ENCODE measurements at places on chromosomes 12 and 14.

DNA sequence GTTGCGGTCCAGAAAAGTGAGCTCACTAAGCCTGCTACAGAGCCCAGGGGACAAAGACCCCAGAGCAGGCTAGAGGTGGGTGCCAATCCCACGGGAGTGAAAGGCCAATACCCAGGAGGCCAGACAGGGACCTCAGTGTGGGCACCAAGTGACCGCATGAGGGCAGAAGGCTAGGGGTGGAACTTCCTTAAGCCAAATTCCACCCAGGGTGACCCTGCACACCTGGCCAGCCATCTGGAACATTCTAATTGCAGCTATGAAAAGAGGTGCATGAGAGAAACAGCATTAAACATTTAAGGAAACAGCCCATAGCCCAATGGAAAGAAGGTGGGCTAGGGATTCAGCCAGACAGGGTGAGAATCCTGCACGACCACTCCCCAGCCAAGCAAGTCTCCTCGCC is 19.4 kb downstream of the GLTP start:
- no peak for DNase-seq

DNA sequence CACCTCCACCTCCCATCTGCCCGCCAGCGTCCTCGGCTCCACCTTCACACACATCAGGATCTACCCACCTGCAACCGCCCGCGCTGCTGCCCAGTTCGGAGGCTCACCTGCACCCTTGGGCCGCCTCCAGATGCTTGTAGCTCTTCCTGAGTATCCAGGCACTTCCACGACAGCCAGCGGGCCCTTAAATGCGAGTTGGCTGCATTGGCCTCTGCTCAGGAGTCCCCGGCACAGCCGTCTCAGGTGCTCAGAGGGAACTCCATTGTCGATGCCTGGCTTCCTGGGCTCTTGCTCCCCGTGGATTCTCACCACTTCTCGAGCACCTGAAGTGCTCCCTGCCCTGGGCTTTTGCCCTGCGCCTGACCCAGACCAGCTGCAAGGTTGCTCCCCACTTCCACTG is 21.9 kb upstream of the CDCA4 start:
- DNase-seq: no peak

DNA sequence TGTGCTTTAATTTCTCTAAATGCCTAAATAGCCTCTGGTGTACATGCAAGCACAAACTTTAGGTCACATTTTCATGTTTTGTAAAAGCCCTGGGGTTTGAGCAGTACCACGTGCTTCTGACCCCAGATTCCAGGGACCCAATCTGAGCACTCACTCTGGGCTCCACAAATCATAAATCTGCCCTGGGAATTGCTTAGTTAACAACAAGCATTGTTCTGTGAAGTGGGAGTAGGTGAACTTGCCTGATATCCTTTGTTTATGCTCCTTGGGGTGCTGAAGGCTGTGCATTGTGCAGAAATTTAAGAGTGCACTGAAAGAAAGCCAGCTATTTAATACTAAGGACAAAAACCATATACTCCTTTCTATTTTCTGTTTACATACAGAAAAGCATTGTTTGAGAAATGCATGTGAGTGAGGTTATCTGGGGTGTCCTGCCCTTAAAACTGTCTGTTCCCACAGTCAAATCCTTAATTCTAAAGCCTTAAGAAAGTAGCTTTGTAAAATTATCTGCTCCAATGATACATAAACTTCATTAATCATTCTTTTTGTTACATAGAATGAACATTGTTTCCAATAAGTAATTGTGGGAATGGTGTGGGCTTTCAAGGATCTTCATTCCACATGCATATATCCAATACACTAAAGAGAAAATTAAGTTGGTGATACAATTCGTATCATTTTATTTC is 258.6 kb upstream of the NPAS3 start:
- DNase-seq: no peak

GRCh38 chr12:130026608-130027176 is 122.9 kb upstream of the TMEM132D start:
- no peak for DNase-seq

DNA sequence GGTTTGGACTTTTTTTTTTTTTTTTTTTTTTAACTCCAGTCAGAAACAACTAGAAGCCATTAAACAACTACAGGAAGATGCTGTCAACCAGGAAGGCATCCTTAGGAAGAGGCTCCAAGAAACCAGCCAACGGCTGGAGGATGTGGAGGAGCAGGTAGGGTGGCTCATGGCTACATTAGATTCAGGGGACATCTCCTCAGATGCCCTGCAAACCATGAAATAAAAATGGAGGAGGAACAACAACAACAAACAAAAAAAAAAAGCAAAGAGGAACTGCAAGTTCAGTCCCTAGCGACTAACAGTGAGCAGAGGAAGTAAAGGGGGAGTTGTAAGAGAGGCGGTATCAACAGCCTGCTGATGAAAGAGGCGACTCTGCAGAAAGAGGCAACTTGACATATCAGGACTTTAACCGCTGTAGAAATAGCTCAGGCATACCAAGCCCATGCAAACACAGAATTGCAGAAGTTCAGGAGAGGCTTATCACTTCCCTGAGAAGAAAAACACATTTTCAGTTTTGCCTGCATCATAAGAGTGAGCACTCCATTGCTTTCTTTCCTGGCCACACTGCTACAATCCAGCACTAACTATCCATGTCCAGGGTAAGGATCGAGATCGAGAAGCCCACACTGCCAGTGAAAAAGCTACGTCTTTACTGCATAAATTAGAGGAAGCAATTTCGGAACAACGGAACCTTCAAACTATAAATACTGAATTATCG is 103.5 kb upstream of the BCAT1 start:
- no peak for DNase-seq

DNA sequence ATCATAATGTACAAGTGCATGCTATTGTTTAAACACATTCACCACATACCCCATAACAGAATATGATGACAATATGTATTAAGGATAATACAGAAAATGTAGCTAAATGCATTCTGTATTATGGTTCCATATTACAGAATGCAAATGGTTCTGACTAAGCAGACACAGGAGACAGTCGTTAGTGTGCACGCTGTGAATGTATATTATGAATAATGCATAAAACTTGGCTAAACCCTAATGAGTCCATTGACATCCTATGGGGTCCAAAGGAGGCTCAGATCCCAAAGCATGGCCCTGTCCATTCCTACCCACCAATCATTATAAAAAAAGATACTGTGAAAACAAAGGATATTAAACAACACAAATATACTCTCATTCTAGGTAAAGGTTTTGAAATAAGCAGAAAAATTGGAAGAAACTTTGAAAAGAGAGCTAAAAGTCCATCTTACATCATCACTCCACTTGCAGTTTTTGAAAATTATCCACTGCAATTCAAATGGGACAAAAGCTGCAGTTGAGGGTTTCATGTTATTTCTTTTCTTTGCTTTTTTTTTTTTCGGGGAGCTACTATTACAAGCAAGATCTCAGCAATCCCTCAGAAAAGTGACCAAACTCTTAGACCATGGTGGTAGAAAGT is 415.1 kb downstream of the BCAT1 start:
- no peak for DNase-seq

DNA sequence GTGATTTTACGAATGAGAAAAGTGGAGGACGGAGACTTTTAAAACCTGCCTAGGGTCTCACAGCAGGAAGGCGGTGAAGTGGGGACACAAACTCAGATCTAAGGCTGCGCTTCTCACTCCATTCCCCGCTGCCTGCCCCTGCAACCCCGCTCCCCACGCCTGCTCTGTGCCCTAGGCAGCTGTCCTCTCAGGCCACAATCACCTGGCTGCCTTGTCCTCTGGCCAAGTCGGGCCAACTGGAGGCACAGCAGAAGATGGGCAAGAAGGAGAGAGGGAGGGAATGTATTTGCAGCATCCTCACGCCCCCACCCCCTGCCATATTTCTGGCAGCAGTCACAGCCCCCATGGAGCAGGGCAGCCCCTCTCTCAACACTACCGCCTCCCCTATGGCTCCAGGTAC is 94.9 kb downstream of the CHGA start:
- no peak for DNase-seq

- DNase-seq: no peak
These were observed 121.0 kb downstream of the PIK3C2G start for GRCh38 chr12:18382236-18382885.

DNA sequence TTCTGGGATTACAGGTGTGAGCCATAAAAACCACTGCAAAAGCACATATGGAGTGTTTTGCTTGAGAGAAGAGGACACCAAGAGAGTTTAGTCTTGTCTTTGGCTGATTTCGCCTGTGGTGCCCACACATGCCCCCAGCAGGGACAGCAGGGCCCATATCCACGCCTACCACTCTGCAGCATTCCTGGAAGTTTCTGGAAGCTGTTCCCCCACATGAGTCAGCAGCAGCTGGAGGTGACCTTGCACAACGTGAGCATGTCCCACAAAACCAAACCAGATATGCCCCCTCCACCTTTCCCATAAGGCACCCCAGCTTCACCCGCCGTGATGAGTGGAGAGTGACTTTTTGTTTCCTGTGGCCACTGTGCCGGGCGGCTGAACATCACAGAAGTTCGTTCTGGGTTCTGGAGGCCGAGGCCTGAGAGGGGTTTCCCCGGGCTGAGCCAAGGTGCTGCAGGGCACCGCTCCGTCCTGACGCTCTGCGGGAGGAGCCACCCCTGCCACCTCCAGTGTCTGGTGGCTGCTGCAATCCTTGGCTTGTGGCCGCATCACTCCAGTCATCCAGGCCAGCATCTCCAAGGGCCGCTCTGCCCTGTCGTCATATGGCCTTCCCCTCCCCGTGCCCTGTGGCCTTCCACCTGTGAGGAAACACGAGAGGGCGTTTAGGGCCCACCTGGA is 4.7 kb downstream of the ASPG start:
- no peak for DNase-seq

- DNase-seq: no peak
These were observed 13.9 kb downstream of the LPCAT3 start for GRCh38 chr12:7004287-7004803.

- DNase-seq: no peak
These were observed 26.3 kb downstream of the ZFYVE21 start for GRCh38 chr14:103741876-103742275.

DNA sequence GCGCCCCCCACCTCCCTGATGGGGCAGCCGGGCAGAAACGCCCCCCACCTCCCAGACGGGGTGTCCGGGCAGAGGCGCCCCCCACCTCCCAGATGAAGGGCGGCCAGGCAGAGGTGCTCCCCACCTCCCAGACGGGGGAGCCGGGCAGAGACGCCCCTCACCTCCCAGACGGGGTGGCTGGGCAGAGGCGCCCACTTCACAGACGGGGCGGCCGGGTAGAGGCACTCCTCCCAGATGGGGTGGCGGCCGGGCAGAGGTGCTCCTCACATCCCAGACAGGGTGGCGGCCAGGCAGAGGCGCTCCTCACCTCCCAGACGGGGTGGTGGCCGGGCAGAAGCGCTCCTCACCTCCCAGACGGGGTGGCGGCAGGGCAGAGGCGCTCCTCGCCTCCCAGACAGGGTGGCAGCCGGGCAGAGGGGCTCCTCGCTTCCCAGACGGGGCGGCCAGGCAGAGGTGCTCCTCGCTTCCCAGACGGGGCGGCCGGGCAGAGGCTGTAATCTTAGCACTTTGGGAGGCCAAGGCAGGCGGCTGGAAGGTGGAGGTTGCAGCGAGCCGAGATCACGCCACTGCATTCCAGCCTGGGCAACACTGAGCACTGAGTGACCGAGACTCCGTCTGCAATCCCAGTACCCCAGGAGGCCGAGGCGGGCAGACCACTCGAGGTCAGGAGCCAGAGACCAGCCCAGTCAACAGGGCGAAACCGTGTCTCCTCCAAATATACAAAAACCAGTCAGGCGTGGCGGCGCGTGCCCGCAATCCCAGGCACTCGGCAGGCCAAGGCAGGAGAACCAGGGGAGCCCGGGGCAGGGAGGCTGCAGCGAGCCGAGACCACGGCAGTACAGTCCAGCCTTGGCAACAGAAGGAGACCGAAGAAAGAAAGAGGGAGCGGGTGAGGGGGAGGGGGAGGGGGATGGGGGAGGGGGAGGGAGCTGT is 12.9 kb upstream of the PXN start:
- no peak for DNase-seq

GRCh38 chr14:67428501-67429031 is 16.6 kb upstream of the PLEK2 start:
- no peak for DNase-seq
